ENCODE measurements at places on chromosomes 1 and 21. TPM values are rescaled to one million over a fixed set of nuclear protein-coding genes. Genes with fewer than 3 reads are reported as not detected.

DNA sequence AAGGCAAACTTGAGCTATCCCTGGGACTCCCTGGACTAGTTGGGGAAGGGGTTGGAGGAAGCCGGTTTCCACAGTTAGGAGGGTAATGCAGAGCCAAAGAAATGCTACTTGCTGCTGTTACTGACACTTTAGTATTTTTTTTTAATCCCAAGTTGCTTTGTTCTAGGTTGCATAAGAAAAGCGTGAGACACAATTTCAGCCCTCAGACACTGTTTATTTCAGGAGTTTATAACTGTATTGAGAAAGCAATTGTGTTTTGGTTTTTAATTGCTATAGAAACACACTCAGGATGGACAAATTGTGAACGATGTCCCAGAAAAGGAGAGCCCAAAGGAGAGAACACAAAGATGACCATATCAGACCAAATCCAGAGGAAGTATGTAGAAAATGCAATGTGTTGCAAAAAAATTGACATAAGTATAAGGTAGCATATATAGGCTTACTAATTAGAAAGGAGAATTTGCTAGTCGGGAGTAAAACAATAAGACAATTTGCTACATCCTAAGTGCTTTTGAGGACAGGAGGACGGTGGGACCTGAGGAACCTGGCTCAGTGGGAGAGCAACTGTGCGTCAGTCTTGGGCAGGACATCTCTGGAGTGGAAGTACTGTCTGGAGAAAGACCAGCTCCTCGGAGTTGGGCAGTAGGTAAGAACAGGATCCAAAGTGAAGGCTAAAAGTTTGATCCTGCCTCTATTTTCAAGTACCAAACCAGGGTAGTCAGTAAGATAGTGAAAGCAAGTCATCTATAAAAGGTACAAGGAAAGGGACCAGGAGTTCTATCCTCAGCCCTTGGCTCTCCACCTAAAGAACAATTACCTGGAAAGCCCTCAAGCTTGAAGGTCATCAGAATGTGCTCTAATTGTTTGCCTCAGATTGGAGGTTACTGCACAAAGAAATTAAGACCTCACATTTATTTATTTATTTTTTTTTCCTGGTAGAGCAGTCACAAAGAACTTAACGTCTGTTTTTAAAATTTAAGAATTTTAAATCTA is 39.9 kb downstream of the DIPK1A start:
- H3K36me3 ChIP-seq, result no peaks in the 10 kb centered on the region
- no peak overlapping the region for H3K4me3 ChIP-seq
- no peak for DNase-seq

GRCh38 chr1:117060441-117061317 is 553 bp downstream of the TTF2 start:
- no peaks in the 10 kb centered on the region for H3K27me3 ChIP-seq
- peak; percentile 61 for DNase-seq
- no peaks in the 10 kb centered on the region for H3K4me1 ChIP-seq

Gene PCBP3
- total RNA-seq, result 5.4 TPM

GRCh38 chr1:208131621-208132286 is 112.4 kb downstream of the PLXNA2 start:
- no peak overlapping the region for H3K4me3 ChIP-seq

DNA sequence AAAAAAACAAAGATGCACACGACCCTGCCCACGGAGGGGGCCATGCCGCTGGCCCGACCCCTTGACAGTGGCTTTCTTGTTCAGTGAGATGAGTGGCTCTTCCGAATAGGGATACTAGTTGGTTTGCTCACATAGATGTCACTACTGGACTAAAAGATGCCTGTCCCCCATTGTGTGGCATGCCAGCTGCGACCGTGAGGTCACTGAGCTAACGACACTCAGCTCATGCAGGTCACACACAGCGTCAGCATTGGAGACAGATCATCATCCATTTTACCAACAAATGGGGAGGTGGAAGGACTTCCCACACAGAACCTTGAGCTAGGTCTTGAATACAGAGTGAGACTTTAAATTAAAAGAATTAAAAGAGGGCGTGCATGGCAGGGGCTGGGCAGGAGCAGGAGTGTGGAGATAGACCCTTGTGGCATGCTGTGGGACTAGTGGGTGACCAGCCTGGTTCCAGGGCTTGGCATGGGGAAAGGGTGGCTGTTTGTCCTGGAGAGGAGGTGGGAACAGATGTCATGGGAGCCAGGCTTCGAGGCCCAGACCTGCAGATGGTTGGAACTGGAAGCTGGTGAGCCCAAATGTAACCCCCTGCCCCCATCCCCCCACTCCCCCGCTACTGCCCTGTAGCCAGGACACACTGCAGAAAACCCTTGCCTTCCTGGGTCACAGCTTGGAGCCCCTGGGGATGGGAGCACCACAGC is 12.4 kb downstream of the SLC1A7 start:
- no peaks in the 10 kb centered on the region for H3K4me1 ChIP-seq
- H3K36me3 ChIP-seq, result no peaks in the 10 kb centered on the region
- H3K27me3 ChIP-seq, result no peaks in the 10 kb centered on the region
- DNase-seq, result no peak
- H3K27ac ChIP-seq, result no peak overlapping the region

DNA sequence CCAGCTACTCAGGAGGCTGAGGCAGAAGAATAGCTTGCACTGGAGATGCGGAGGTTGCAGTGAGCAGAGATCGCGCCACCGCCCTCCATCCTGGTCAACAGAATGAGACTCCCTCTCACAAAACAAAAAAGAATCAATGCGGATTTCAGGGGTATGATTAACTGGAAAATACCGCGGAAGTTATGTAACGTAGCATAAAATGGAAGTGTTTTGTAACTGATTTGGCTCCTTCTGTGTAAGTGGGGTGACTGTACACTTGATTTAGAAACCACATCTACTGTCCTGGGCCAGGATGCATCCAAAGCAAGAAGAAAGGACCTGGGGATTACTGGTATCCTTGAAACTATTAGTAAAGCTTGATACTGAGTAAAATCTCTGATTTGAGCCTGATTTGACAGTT is 3.1 kb upstream of the VAMP4 start:
- no peaks in the 10 kb centered on the region for H3K36me3 ChIP-seq
- no peak for DNase-seq
- no peaks in the 10 kb centered on the region for H3K27me3 ChIP-seq
- no peaks in the 10 kb centered on the region for H3K4me1 ChIP-seq

GRCh38 chr1:206558794-206559671 is 51.7 kb downstream of the RASSF5 start:
- no peak overlapping the region for H3K27ac ChIP-seq
- H3K4me3 ChIP-seq, result no peak overlapping the region
- DNase-seq, result no peak
- H3K4me1 ChIP-seq, result peaks cover 13% of the 10 kb centered on the region

DNA sequence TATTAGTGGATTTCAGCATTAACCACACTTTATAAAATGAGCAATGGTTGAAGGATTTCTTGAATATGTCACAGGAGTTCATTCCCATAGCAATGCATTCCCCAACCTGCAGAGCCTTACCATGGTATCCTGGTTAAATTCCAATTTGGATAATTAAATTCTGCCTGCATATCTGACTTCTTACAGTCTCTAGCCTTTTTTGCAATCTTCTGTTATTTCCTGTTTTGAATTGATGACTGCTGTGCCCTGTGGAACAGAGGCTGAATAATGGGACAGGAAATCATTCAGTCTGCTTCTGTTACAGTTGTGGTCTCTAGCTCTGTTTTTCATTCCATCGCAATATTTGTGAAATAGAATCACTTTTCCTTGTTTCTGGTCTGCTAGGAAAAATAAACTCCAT is 1823.9 kb downstream of the PLA2G4A start:
- H3K36me3 ChIP-seq, result no peaks in the 10 kb centered on the region
- no peaks in the 10 kb centered on the region for H3K27me3 ChIP-seq
- no peaks in the 10 kb centered on the region for H3K4me1 ChIP-seq
- no peak for DNase-seq

- H3K4me1 ChIP-seq, result no peaks in the 10 kb centered on the region
- no peak overlapping the region for H3K27ac ChIP-seq
- no peaks in the 10 kb centered on the region for H3K27me3 ChIP-seq
- no peak for DNase-seq
- H3K4me3 ChIP-seq, result no peak overlapping the region
These were observed 5.7 kb upstream of the ZNF697 start for GRCh38 chr1:119653839-119654170.

DNA sequence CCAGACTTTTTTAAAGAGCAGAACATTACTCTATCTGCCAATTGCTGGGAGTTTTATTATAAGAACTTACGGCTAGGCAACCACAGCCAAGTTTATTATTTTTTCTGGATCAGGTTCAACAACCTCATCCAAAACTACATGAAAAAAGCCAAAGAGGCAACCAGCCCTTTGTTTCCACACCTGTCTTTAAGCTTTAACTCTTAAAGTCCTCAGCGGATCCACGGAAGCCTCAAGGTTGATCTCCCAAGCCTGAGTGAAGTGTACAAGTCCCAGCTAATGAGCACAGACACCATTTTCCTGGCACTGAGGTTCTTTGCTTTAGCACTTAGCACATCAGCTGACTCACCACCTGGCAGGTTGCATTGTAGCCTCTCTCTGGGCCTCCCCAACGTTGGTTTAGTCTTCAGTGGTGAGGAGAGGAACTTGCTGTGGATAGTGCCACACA is 143.1 kb downstream of the TGFBR3 start:
- DNase-seq, result no peak
- peaks cover 26% of the 10 kb centered on the region for H3K4me1 ChIP-seq
- H3K27me3 ChIP-seq, result no peaks in the 10 kb centered on the region
- H3K27ac ChIP-seq, result no peak overlapping the region

- no peak overlapping the region for H3K4me3 ChIP-seq
- peak overlapping the region; percentile 63 for H3K27ac ChIP-seq
- H3K36me3 ChIP-seq, result no peaks in the 10 kb centered on the region
- H3K27me3 ChIP-seq, result no peaks in the 10 kb centered on the region
These were observed 20.0 kb upstream of the ALDH4A1 start for GRCh38 chr1:18922319-18922726.

DNA sequence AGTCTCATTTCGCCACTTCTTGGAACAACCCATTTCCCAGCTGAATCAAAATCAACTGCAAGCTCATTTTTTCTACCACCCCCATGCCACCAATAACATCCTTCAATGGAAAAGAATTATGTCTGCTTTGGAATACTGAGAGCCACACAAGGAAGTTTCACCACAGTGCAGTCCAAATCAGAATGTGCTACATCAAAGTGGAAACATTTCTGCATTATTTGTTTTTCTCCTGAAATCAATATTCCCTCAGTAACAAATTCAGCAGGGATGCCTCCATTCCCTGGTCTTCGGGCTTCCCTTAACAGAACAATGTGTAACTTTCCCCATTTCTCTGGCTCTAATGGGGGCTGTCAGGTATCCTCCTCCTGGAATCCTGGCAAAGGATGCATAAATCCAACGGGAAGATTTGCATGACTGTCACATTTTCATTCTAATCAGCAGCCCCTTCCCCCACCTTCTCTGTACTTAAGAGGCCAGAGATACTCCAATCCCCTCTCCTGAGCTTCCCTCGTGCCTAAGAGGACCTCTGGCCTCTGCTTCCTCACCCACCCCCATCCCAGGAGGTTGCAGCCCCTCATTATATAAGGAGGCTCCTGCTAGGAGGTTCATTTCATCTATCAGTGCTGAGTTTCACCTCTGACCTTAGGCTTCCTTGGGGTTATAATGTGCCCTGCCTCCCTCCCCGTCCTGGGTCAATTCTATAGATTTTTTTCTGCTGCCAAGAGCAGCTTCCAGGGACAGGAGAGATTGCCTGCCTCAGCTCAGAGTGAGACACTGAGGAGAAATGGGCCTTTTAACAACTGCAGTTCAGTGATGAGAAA is 201.1 kb downstream of the OMA1 start:
- H3K27ac ChIP-seq, result no peak overlapping the region
- DNase-seq, result no peak
- H3K4me3 ChIP-seq, result no peak overlapping the region
- H3K36me3 ChIP-seq, result no peaks in the 10 kb centered on the region
- H3K4me1 ChIP-seq, result no peaks in the 10 kb centered on the region

DNA sequence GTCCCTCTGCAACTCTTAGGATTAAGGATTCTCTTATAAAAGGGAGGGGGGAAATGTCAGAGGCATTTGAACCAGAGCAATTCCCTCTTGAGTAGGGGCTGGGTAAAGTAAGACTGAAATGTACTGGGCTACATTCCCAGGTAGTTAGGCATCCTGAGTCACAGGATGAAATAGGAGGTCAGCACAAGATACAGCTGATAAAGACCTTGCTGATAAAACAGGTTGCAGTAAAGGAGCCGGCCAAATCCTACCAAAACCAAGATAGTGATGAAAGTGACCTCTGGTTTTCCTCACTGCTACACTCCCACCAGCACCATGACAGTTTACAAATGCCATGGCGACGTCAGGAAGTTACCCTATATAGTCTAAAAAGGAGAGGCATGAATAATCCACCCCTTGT is 14.3 kb upstream of the COX20 start:
- H3K36me3 ChIP-seq, result no peaks in the 10 kb centered on the region
- DNase-seq, result no peak
- no peaks in the 10 kb centered on the region for H3K27me3 ChIP-seq
- H3K4me3 ChIP-seq, result no peak overlapping the region

- no peak overlapping the region for H3K4me3 ChIP-seq
- no peaks in the 10 kb centered on the region for H3K27me3 ChIP-seq
- H3K27ac ChIP-seq, result no peak overlapping the region
These were observed 170.1 kb downstream of the SEC16B start for GRCh38 chr1:177799746-177800145.

Gene LY9
- 3.5 TPM for total RNA-seq

Gene TCHH
- 0.13 TPM for total RNA-seq

DNA sequence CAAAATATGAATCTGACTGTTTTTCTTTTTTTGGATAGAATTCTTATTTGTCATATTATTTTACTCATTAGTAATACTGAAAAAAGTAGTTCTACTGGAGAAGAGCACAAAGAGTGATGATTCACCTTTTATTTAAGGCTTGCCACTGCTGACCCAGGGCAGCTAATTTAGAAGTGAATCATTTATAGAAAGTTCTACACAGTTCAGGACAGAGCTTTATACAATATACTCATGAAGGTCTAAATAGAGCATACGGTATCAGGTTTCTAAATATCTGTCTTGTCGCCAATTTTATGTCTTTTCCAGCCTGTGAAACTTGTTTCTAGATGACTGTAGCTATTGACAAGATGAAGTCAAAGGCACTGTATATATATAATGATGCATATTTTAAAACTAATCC is 25.0 kb downstream of the GIPC2 start:
- no peak overlapping the region for H3K27ac ChIP-seq
- no peaks in the 10 kb centered on the region for H3K36me3 ChIP-seq
- no peak for DNase-seq
- no peaks in the 10 kb centered on the region for H3K27me3 ChIP-seq

Gene WDR26
- 77.5 TPM for total RNA-seq
